HFFc6 (cell line): ENCODE measurements at places on chromosomes 5 and 9.

DNA sequence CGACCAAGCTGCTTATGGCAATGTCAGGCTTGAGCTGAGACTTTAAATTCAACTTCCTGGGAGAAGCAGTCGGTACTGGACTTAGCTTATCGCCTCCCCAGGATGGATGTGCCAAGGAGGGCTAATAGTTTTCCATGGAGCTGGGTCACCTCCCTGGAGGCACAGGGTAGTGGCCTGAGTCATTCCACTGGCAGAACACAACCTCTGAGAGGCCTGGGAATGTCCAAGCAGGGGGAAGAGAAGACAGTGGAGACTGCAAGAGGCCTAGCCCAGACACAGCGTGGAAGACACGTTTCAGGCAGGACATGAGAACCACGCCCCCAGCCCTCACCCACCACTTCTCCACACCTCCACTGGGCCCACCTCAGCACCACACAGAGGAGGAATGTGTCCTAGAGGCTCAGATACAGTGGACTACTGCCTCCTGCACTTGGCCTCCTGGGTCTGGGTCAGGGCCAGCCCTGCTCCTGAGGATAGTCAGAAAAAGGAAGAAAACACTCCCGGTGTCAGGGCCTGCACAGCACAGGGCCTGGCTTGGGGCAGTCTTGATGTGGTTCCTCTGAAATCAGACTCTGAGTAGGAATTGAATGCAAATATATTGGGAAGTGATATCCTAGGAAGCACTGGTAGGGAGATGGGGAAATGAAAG is 171.8 kb downstream of the FSTL4 start:
- no peak for DNase-seq

DNA sequence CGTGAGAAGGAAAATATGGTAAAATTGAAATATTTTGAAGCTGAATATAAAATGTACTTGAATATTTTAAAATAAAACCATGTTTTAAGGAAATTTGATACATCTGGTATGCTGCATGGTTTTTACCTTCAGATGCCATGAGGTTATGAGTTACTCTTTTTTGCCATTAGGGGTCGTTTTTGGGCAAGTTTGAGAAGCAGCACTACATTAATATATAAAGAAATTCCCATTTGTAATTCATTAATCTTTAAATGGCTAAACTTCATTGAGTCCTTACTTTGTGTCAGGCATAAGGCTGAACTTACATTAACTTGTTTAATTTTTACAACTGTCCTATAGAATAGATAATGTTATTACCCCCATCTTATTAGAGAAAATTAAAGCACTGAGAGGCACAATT is 152.3 kb downstream of the KDM4C start:
- DNase-seq, result peak; percentile 26

GRCh38 chr9:16309469-16310271 is 560.8 kb downstream of the BNC2 start:
- DNase-seq, result no peak

DNA sequence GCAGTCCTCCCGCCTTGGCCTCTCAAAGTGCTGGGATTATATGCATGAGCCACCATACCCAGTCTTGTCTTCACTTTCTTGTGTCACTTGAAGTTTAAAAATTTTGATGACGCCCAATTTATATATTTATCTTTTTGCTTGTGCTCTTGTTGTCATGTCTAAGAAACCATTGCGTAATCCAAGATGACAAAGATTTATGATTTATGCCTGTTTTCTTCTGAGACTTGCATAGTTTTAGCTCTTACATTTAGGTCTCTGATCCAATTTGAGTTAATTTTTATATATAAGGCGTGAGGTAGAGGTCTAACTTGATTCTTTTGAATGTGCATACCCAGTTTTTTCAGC is 18.6 kb downstream of the ANKHD1 start:
- DNase-seq, result no peak

DNA sequence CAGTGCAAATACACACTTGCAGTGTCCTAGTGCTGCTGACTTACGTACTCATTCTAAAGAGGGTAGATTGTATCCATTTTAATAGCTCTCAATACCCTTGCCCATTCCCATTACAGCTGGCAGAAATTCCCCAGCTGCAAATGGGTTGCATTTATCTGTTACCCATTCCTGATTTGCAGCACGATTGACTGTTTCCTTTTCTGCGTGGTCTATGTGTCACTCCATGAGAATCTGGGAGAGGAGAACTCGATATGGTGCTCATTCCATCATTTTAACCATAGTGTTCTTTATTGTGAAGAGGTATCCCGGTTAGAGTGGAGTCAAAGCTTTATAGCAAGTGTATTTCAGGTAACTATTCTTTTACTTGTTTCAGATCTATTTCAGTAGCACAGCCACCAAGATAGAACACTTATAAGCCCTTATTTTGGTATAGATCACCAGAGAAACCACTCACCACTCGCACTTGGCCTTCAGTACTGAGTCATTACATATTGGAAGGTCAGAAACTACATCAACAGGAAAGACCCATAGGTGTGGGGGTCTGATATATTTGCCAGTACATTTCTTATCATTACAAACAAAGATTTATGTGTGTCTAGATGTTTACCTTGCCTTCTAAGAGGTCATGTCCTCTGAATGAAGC is 139.5 kb downstream of the MUSK start:
- no peak for DNase-seq

GRCh38 chr9:4709380-4709779 is 30.0 kb downstream of the CDC37L1 start:
- DNase-seq, result no peak

GRCh38 chr9:126704157-126704891 is 90.6 kb downstream of the LMX1B start:
- peak; percentile 45 for DNase-seq

DNA sequence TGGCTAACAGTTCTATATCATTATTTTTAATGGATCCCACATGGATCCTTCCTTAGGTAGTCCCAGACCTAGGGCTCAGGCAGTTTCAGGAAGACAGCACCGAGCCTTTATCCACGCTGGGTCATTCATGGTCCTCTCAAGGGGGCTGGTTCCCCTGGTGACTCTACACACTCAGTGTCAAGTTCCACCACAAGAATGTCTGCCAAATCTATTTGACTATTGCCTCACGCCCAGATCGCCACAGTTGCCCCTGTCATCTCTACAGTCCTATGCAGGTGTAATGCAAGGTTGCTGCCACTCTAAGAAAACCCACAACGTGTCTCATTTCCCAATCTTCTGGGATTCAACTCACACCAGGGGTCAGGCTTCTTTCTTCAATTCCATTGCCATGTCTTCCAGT is 8.0 kb upstream of the ZNF366 start:
- no peak for DNase-seq

DNA sequence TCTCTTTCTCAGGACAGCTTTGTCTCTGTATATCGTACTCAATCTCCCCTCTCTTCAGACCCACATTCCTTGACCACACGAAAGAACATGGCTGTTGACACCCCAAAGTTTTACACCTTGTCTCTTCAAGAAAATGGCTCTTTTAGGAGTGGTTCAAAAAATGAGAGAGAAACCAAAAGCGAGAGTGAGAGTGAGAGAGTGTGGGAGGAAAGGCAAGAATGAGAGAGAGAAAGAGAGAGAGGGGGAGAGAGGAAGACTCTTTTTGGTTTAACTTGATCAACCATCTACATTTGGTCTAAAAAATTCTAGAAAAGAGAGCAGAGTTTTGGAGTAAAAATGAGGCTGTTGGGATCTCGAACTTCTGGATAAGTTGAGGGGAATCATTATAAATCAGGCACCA is 581.8 kb upstream of the WWC1 start:
- DNase-seq, result no peak

- no peak for DNase-seq
Observed at GRCh38 chr9:6869081-6869948, 111.5 kb downstream of the KDM4C start.

GRCh38 chr5:126449751-126450271 is 26.6 kb downstream of the GRAMD2B start:
- peak; percentile 56 for DNase-seq

DNA sequence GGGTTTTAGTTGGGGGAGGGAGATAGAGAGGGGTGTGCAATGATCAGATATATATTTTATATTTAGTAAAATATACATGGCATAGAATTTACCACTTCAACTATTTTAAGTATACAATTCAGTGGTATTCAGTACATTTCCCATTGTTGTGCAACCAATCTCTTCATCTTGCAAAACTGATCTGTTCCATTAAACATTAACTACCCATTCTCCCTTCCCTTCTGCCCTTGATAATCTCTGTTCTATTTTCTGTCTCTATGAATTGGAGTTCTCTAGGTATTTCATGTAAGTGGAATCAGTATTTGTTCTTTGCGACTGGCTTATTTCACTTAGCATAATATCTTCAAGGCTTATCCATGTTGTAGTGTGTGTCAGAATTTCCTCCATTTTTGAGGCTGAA is 38.6 kb downstream of the TGFBI start:
- DNase-seq, result no peak

DNA sequence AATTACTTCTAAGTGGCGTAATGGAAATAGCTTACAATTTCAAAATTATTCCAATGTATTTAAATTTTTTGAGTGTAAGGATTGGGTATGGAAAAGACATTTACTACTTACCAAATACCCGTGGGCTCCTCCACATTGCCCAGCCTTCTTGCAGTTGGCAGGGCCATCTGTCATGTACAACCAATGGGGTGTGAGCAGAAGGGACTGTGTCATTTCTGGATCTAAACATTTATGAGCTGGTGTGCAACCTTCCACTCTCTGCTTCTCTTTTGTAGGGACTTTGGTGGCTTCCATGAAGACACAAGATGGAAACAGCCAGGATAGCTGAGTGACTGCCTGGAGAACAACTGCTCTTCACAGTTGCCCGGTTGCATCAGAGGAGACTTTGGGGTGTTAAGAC is 40.8 kb downstream of the FRMD3 start:
- DNase-seq, result no peak

DNA sequence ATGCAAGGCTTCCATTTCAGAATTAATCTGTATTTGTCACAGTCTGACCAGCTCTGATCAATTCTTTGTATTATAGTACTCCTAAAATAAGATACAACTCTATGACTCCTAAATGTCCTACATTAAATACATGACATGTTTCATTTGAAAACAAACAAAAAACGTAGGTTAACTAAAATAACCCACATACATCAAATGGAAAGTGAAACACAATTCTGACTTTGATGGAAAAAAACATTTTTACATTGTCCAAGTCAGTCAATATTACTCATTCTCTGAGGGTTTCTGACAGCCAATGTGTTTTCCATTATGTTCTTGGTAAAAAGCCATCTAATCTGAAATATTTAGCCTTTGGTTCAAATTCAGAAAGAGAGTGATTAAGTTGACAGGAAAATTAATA is 8.7 kb downstream of the HMGCS1 start:
- no peak for DNase-seq

GRCh38 chr9:129541270-129541669 is 79.6 kb downstream of the C9orf50 start:
- DNase-seq, result no peak

GRCh38 chr5:115816226-115817081 is at the start of gene CDO1:
CDO1 (minus strand) TSS chr5:115816659; CDS start chr5:115816397, 262 bp downstream.
- no peak for DNase-seq

GRCh38 chr5:135208555-135208902 is 174.5 kb upstream of the PITX1 start:
- no peak for DNase-seq

GRCh38 chr5:115458416-115458815 is 86.2 kb downstream of the FEM1C start:
- DNase-seq, result no peak

DNA sequence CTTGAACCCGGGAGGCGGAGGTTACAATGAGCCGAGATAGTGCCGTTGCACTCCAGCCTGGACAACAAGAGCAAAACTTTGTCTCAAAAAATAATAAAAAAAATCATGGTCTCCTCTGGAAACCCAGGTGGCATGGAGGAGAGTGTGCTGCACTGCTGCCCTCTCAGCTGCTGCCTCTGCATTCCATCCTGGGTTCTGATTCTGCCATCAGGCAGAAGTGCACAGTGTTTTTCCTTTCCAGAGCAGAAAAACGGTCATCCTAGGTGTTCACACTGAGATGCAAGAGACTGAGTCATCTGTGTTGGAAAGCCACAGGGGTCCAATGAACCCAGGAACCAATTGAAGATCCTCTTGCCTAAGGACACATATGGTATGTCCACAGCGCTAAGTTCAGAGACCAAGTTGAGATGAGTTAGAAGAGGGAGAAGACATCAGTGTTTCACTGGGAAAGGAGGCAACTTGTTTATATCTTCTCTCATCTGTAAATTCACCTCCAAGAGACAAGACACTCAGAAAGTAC is 88.8 kb upstream of the DMRT1 start:
- DNase-seq, result peak; percentile 22

- no peak for DNase-seq
Observed at GRCh38 chr5:24525414-24525813, 119.4 kb downstream of the CDH10 start.

DNA sequence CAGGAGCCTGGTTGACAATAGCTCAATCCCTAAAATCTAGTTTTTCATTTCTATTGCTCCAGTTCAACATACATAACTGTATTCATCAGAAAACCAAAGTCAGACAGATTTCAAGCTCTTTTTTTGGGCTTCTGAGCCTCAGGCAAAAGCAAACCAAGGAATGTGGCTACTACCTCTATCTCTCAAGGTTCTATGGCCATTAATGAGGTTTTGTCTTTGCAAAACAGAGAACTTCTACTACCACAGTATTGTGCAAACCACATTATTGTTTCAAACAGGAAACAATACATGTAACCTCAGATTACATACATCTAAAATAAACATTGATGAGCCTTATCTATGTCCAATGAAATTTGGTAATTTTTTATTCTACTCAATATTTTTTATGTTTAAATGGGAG is 35.5 kb upstream of the FTMT start:
- no peak for DNase-seq

- no peak for DNase-seq
Observed at GRCh38 chr5:92599217-92599810, 981.7 kb downstream of the NR2F1-AS1 start.

- no peak for DNase-seq
Observed at GRCh38 chr5:108093186-108093585, 288.7 kb downstream of the FBXL17 start.

DNA sequence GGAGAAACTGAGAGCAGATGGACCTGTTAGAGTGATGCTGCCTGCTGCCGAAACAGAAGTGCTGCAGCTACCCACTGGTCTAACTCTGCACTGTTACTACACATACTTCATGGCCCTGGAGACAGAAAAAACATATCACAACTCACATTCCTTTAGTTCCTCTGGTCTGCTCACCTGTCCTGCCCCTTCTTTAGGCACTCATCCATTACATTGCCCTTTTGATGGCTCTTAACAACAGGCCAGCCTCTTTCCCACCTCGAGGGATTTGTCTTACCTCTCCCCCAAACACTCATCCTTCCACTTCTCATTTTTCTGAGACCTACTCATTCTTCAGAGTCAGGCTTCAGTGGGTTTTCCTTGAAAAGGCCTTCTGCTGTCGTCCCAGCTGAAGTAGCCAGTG is 49.2 kb downstream of the KCTD16 start:
- DNase-seq, result no peak

- no peak for DNase-seq
Observed at GRCh38 chr5:80370390-80370789, 37.5 kb upstream of the ZFYVE16 start.

DNA sequence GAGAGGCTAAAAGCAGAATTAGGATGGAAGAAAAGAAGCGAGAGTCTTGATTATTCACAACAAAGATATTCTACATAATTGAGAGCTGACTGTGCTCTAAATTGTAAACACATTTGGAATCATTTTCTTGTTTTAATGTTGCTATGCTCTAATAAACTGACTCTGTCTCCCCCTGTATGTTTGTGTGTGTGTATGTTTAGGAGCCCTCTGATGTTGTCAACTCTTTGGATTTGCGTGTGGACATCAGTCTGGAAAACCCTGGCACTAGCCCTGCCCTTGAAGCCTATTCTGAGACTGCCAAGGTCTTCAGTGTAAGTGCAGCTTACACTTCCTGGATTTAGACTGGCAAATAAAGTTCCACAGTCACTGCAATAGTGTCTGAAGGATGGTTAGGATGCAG is 37.8 kb downstream of the MOCS2 start:
- peak; percentile 75 for DNase-seq

GRCh38 chr9:107211284-107211923 is 71.7 kb upstream of the RAD23B start:
- no peak for DNase-seq
